ENCODE measurements at places on chromosomes 11 and 22.

DNA sequence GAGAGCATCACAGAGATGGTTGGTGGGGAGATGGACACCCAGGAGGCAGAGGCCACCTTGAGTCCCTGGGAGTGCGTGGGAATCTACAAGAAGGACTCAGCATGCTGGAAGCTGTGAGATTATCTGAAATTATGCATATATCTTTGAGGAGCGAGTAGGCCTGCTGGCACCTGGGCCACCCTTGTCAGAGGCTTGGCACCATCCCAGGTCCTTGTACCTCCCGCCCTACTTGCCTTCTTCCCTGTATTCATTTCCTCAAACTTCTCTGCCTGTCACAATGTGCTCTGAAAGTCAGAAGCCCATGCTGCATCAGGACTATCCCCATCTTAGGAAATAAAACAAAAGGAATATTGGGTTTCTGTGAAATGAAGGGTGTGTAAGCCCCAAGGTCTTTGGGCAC is 133.0 kb upstream of the CSNK2A3 start:
- DNase-seq: no peak

- no peak for DNase-seq
Observed at GRCh38 chr11:116911976-116912734, 74.7 kb upstream of the APOA1 start.

GRCh38 chr11:80107415-80107814 is 666.6 kb upstream of the TENM4 start:
- no peak for DNase-seq

GRCh38 chr11:9231848-9232177 is 33.3 kb downstream of the DENND5A start:
- DNase-seq: no peak

GRCh38 chr11:31500560-31500959 is 8.9 kb downstream of the IMMP1L start:
- DNase-seq: no peak

DNA sequence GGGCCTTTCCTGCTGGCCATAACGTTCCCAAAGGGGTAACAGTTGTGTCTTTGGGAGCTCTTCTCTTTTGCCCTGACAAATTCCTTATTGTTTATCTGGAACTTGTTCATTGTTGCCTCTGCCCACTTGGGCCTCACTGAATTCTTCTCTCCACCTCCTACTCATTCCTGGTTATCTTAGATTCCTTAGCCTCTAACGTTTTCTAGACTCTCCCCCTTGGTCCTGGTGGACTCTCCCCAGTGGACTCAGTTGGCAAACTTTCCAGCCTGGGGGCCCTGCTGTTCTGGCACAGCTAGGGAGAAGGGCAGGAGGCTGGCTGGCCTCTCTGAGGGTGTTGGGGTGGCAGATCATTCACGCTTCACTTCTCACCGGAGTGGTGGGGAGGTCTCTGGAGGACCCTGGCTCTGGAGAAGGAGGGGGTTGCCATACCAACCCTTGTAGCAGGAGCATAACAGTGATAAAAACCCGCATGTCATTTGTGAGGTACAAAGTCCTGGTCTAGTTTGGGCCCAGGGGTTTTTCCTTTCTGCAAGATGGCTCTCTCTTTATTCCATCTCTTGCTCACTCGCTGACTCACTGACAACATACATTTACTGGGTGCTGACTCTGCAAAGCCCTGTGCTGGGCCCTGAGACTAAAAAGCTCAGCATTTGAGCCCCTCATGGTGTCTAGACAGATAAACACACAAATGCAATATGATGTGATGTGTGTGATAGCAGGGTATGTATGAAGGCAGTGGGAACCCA is 39.7 kb downstream of the YWHAH start:
- no peak for DNase-seq

DNA sequence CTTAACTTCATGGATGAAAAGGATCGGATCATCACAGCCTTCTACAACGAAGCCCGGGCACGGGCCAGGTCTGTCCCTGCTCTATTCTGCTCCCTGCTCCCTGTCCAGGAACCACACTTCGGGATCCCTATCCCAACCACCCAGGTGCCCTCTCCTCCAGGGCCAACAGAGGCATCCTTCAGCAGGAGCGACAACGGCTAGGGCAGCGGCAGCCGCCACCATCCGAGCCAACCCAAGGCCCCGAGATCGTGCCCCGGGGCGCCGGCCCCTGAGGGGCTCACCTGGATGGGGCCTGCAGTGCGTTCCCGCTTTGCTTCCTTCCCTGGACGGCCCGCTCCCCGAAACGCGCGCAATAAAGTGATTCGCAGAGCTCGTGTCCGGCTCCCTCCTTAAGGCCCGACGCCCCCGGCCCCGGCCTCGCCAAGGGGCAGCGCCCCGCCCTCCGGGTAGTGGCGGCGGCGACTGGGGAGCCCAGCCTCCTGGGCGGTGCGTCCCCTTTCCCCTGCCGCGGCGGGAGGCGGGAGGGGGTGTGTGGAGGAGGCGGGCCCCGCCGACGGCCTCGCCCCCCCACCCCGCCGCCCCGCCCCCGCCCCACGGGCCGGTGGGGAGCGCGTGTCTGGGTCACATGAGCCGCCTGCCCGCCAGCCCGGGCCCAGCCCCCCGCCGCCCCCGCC is at the start of gene VEGFB:
VEGFB (plus strand) TSS at position 672 of the 674 bp plus-strand sequence. CDS start 250 bp downstream, outside the sequence.
- DNase-seq: peak; percentile 76

DNA sequence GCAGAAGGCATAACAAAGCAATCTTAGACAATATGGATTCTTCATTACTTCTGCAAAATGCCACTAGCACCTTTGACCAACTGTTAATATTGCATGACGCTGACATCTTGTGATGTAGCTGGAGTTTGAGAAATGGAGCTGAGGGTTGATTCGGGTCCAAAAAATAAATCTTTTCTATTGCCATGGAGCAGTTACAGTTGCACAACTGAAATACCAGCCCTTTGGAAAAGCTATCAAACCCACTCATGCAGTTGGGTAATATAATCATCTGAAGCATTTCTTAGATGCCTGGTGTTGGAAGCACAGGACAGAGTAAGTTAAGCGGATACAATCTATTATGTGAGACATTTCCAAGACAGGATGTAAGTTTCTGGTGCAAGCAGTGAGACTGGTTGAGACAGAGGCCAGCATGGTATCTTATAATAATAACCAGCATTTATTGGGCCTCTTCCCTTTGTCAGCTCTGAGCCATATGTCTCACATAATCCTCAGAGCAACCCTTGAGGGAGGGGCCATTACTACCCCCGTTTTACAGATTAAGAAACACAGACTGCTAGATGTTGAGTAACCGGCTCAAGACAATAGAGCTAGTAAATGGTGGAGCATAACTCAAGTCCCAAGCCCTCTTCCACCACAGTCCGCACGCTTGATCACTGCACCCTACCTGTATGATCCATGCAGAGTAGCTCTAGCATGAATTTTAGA is 74.9 kb upstream of the CAPRIN1 start:
- DNase-seq: no peak

- no peak for DNase-seq
Observed at GRCh38 chr11:76806131-76806530, 23.0 kb downstream of the TSKU start.

DNA sequence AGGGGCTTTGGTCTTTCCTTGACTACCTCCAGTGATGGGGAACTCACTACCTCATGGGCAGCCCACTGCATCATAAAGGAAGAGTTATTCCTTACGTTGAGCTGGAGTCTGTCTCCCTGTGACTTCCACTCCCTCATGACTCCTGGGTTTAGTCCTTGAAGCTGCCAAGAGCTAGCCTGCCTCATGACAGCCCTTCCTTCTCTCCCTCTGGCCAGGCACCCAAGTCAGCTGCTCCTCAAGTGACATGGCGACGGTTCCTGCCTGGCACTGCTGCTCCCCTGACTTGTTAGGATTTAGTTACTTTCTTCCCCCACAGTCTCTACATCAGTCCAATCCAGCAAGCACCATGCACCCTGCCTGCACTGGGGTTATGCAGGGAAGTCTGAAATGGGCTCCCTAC is 196.1 kb upstream of the TBCEL start:
- DNase-seq: no peak

GRCh38 chr11:131393691-131394090 is 23.3 kb downstream of the NTM start:
- no peak for DNase-seq

GRCh38 chr11:86790195-86790725 is 10.1 kb upstream of the PRSS23 start:
- no peak for DNase-seq

DNA sequence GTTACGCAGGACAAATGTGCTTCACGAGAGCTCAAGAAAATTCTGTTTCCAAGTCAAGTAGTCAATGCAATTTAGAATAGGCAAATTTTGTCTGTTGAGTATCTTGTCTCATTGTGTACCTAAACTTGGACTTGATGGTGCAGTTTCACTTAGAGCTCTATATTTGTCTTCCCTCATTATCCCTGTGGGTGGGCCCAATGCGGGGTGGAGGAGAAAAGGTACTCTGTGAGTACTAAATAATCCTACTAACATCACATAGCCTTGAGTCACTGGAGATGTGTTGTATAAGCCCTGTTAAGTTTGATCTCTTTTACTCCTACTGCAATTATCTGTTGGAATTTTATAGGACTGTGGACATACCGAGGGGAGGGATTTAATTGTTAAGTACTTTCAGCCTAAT is 331.2 kb downstream of the METTL15 start:
- no peak for DNase-seq

GRCh38 chr11:118012083-118012669 is 26.0 kb downstream of the IL10RA start:
- DNase-seq: no peak

DNA sequence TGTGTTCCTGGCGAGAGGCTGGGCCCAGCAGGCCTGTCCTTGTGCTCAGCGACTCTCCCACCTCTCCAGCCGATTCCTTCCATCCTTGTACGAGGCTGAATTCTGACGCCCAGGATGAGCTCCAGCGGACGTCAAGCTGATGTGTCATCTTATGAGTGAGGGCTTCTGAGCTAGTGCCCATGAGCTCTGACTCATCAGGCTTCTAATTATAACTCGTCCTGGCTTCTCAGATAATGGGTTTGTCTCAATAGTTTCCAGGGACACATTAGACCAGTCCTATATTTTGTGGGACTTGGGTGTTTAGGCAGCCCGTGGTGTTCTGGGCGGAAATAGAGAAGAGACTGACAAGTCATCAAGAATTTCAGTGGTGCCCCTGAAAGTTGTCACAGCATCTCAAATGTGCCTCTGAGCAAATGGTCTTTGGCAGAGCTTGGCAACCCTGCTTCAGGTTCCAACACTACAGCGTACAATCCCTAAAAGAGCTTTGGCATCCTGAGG is 108.2 kb upstream of the CD44 start:
- DNase-seq: peak; percentile 39

DNA sequence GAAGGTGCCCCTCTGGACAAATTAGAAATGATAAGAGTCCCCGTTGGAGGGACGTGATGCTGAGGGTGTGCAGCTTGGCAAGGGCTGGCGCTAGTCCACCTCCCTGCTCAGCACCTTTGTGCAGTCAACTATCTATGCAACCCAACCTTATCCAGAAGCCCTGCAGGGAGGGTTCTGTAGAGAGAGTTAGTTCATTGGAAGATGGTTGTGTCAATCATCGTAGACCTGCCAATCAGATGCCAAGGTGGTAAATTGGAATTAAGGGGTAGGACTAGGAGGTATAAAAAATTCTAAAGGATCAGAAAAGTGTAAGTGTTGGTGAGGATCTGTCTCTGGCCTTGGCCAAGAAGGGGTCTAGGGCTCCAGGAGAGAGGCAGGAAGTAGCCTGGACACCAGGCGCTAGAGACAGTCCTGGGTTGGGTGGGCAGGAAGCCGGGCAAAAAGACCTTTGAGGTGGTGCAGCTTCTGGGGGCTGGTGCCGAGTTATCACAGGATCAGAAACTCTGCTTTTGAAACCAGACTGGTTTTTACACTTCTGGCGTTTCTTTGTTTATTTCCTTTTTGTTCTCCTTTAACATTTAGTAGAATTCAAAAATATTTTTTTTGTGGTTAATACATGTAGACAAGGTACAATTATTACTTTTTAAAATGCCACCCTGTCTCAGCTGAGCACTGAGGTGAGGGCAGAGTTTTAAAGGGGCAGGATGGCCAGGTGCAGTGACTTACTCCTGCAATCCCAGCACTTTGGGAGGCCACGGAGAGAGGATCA is 1.6 kb downstream of the C1QTNF6 start:
- peak; percentile 47 for DNase-seq

GRCh38 chr22:50276143-50276542 is 6.0 kb upstream of the MAPK11 start:
- no peak for DNase-seq

DNA sequence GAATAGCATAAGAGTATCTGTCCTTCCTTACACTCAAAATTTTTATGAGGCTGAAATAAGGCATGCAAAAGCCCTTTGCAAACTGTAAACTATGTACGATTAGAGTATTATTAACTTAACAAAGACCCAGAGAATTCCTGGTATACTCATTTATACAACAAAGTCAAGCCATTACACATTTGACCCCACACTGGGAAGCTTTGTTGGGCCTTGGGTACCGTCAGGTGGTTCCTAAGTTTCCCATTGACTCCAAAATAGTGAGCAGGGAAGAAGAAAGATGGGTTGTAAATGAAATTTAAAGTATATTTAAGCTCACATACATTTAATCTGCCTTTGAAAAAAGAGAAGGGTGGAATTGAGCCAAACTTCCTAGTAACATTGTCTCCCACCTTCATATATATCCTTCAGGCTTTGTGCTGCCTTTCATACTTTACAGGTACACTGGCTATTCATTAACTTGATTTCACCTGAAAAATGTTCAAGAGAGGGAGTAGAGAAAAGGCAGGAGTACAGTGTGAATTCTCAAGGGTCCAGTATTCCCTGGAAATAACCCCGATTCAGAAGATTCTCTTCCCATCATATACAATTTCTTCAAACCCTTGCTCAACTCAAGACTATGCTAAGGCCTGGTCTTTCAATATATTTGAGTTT is 68.6 kb downstream of the SOX6 start:
- no peak for DNase-seq

GRCh38 chr11:134887896-134888295 is 475.9 kb upstream of the B3GAT1 start:
- DNase-seq: no peak

GRCh38 chr11:64489831-64490441 is 101.1 kb upstream of the SLC22A12 start:
- no peak for DNase-seq

- no peak for DNase-seq
Observed at GRCh38 chr22:47901911-47902310, 1139.5 kb downstream of the TBC1D22A start.

DNA sequence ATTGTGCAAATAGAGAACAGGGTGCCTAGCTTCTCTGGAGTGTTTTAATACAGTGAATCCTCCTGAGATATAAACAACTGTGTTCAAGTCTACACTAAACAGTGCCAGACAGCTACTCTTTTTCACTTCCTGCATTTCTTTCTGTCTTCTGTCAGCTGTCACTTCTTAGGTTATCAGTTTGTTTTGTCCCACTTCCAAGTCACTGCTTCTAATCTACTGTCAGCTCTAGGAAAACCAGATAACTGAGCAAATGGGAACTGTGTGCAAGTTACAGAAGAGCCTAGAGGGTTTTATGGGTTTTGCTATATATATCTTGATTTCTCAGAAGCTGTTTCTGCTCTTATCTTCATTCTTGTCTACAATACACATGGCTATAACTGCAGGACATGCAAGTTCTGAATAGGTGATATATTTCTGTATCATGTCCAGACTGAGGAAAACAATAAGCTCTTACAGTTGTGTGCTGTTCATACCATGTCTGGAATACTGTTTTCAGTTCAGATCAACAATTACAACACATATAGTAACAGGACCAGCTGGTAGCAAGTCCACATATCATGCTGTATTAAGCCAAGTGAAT is 5.8 kb downstream of the PITPNB start:
- DNase-seq: no peak

All from activated CD4-positive, alpha-beta T cell treated with anti-CD3 and anti-CD28 coated beads for 4 hours (primary cell).